Endothelial cell (in vitro differentiated cells): ENCODE measurements at places on chromosomes 13 and 19.

DNA sequence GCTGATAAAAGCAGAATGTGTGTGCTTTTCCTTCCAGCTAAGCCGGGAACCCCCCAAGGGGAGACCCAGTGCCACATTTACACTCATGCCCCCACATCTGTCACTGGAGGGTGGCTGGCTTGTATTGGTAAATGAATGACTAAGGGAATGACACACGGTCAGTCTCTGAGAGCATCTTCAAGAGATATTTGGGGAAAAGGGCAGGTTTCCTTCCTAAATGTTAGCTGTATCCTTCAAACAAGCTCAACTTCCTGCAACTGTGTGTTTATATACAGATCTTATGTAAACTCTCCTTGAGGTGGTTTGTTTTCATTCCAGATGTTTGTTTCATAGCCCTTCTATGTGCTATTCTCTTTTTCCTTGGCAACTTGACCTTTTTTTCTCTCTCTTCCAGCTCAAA, 192.6 kb downstream of the COL4A1 start:
- DNase-seq: no peak

DNA sequence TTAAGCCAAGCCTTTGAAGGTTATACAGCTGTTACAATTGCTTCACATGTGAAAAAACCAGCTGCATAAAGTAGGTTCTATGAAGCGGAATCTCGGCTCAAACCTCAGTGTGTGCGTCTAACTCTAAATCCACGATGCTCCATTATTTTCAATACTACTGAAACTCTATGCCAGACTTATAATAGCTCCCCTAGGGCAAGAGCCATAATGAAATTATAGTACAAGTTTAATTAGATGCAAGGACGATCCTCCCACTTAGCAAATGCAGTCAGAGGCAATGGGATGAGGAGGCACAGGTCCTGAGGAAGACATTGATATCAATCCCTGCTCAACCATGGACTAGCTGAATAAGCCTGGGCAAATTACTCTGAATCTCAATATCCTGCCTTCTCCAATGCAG, 31.1 kb downstream of the SLC7A1 start:
- no peak for DNase-seq

DNA sequence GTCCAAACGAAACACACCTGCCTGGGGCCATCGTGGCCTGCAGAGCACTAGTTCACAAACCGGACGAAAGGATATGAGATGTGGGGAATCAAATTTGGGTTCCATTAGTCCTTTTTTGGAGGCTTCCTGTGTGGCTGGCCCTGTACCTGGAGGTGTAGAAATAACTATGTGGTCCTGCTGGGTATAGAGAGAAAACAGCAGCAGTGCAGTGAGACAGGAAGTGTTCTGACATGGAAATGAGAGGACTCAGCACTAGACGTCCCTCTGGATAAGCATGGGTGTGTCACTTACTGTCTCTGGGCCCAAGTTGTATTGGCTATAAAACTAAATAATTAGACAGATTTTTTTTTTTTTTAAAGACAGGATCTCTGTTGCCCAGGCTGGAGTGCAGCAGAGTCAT, 12.3 kb downstream of the KDELR1 start:
- no peak for DNase-seq

- DNase-seq: no peak
These were observed 43.5 kb upstream of the PCCA start for GRCh38 chr13:100045355-100045754.

DNA sequence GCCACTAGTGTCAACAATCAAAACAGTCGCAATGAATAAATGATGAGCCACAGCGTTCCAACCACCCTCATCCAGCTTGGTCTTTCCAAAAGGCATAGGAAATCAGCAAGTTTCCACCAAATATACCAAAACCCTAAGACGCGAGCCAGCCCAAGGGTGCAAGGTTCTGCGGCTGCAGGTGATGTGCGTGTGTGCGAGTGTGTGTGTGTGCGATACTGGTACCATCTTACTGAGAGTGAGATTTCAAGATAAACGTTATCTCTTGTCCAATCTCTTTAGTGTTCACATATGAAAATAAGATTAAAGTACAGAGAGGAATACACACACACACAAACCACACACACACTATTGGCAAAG, 895 bp upstream of the TRPC4 start:
- DNase-seq: no peak

DNA sequence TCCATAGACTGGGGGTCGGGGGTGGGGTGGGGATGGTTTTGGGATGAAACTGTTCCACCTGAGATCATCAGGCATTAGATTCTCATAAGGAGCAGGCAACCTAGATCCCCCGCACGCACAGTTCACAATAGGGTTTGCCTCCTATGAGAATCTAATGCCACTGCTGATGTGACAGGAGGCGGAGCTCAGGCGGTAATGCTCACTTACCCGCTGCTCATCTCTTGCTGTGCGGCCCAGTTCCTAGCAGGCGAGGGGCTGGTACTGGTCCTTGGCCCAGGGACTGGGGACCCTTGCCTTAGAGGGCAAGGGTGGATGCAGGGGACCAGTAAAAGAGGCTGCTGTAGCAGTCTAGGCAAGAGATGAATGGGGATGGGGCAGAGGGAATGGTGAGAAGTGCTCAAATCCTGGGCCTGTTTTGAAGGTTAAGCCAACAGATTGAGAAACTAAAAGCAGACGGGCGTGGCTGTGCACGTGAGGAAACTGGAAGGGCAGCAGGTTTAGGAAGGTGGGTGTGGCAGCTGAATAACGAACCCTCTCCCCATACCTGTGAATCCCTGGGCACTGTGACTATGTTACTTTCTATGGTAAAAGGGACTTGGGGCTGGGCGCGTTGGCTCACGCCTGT, 1.5 kb upstream of the ERICH4 start:
- DNase-seq: no peak

GRCh38 chr19:54875506-54875905, 1.5 kb downstream of the FCAR start:
- no peak for DNase-seq

DNA sequence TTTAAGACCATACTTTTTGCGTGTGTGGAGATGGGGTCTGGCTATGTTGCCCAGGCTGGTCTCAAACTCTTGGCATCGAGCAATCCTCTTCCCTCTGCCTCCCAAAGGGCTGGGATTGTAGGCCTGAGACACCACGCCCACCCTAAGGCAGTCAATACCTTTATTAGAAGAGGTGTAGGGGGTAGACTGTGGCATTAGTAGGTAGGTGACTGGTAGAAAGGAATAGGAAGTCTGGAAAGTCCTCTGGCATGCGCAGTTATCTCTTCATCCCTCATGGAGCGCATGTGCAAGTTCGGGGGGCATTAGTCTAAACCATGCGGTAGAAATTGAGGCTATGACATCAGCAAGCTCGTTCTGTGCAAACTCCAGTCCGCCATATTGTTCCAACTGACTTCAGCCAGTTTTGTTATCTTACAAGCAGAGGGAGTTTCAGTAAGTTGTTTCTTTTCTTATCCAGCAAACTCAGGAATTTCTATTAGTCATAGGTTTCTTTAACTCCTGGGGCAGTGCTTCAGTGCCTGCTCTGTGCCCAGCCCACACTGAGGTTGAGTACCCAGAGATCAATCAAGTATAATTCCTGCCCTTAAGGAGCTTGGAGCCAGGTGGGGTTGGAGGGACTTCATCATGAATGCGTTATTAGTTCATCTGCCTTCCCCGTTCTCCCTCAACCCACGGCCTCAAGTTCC, 7.3 kb upstream of the RANBP3 start:
- no peak for DNase-seq

DNA sequence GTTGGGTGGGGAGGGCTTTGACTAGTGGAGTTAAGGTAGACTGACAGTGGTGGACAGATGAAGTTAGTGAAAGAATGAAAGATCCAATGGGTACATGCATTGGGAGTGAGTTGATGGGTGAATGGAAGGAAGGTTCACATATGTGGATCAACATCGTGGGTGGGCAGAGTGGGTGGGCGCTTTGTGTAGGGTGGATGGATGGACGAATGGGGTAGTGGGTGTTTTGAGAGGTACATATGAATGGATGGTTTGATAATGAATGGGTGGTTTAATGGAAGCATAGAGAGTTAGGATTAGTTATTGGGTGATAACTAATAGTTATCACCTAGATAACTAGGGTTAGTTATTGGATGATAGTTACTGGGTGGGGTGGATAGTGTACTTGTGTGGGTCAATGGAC, 11.5 kb downstream of the ZSWIM4 start:
- no peak for DNase-seq

DNA sequence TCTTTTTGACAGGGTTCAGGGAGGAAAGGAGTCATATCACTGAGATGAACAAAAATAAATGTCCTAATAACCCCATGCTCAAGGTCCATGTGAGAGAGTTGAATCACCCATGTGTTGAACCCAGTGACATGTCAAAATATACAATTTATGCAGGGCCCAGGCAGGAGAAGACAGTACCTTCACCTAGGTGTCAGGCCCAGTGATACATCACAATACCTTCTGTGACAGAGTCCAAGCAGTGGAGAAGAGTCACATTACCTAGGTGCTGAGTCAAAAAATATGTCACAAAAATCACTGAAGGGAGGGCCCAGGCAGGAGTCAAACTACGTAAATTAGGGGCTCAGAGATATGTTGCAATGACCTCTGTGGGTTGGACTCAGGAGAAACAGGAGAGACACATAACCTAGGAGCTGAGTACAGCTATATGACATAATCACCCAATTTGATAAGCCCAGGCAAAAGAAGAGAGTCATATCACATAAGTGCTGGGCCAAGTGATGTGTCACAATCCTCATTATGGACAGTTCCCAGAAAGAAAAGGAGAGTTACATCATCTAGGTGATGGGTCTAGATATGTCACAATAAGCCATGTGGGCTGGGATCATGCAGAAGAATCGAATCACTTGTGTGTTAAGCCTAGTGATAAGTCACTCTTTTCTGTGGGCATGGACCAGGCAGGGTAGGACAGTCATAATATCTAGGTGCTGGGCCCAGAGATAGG, 13.8 kb upstream of the ZNF724 start:
- DNase-seq: no peak

DNA sequence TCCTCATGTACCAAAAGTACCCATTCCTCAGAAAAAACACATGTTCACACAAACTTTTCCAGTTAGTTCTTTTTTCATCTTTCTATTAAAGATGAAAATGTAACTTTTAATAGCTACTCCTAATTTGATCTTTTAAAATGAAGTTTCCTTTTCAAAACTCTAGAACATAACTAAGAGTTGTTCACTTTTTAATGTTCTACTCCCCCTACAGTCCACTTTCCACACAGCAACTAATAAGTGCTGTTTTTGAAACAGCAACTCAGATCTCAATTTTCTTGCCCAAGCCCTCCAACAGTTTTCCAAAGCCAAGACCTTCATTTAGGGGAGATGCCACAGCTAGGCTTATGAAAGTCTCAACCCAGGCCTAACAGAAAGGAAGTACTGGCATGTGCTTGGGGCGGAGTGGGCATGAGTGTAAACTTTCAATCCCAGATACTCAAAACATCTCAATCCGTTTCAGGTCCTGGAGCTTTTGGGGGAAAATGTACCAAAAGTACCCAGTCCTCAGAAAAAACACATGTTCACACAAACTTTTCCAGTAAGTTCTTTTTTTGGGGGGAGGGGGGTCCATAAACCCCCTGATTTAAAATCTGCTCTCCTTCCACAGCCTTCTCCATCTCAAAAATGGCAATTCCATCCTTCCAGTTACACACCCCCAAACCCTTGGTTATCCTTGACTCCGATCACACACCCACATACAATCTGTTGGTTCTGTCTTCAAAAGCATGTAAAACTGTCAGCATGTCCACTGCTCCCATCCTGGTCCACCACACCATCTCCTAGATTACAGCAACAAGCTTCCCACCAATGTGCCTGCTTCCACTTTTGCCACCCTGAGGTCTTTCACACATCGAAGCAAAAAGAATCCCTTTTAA, 2.0 kb downstream of the FBL start:
- peak; percentile 36 for DNase-seq

DNA sequence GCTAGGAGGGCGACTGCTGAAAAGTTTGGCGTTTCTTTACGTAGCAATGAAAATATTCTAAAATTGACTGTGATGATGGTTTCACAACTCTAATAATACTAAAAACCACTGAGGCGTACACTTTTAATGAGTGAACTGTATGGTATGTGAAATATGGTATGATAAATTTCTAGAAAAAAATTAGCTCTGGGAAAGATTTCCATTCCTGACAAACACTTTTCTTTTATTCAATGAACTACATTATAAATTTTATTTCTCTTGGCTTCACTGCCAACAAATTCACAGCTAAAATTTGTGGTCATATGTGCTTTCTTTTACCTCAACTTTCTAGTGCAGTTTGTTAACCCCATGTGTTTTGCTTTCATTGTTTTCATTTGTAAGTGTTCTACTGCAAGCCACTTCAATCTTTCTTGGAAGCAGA, 11.1 kb downstream of the ZC3H13 start:
- DNase-seq: no peak

DNA sequence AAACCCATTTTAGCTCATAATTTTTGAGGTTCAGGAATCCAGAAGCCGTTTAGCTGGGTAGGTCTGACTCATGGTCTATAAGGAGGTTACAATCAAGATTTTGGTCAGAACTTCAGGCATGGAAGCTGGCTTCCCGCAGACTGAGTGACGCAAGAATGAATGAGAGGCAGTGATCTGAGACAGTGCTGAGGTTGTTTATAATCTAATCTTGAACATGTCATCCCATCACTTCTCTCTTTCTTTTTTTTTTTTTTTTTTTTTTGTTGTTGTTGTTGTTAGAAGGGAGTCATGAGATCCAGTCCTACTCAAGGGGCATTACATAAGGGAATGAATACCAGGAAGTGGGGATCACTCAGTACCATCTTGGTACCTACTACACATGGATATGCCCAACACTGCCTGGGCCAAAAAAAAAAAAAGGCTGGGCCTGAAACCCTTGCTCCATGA, 217.4 kb downstream of the DLEU7 start:
- DNase-seq: no peak

GRCh38 chr13:23794267-23795161, 94.7 kb downstream of the MIPEP start:
- no peak for DNase-seq

DNA sequence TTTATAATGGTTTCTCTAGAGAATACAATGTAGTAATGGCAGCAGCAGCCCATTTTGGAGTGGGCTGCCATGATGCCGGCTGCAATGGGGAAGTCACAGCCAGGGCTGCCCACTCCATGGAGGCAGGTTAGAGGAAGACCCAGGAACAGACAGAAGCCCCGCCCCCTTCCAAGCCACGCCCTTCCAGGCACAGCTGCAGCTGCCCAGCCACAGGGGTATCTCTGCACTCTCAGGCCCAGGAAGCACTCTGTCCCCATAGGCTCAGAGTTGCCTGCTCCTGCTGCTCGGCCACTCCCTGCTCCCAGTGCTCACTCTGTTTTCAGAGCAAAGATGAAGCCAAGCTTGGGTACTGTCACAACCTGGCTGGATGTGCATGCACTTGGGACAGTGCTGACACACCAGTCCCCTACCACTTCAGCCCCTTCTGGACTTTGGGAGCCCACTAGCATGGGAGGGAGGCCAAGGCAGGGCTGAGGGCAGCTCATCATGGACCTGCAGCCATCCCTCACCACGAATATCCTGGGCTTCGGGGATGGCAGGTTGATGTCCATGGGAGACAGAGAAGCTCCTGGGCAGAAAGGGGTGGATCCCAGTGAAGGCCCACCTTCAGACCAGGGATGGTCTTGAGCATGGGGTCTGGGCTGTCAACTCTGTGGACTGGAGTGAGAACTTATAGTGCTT, 1224.2 kb downstream of the SLITRK5 start:
- DNase-seq: no peak
